ENCODE measurements at places on chromosomes 16 and 17.

DNA sequence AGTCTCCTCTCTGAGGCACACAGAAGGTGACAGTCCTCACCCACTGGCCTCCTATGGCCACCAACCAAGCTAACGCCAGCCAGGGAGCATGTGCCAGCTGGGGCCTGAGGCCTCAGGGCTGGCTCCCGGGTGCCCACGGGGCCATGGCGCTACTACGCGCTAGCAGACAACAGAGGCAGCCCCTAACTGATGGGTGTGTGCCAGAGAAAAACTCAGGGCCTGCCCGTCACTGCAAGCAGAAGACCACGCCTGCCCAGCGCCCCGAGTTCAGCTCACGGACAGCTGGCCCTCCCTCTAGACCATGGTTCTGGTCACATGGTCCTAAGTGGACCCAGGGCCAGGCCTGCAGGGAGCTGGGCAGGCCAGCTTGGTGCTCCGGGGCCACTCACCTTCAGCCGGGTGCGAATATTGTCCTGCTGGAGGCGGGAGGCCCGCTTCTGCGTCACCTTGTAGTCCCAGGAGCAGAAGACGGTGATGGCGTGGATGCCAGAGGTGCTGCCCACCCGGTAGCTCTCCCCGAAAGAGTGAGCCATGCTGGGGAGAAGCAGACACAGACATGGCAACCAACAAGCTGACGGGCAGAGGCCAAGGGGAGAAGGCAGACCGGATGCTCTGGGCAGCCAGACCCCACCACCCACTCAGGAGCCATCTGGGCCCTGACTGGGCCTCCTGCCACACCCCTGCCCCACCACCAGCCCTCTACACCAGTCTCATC lies 6.2 kb downstream of the TMC6 start:
- DNase-seq = no peak

- DNase-seq = no peak
These were observed 95.5 kb downstream of the SDK2 start for GRCh38 chr17:73548620-73549311.

- DNase-seq = no peak
These were observed 30.1 kb upstream of the MED9 start for GRCh38 chr17:17446666-17447155.

DNA sequence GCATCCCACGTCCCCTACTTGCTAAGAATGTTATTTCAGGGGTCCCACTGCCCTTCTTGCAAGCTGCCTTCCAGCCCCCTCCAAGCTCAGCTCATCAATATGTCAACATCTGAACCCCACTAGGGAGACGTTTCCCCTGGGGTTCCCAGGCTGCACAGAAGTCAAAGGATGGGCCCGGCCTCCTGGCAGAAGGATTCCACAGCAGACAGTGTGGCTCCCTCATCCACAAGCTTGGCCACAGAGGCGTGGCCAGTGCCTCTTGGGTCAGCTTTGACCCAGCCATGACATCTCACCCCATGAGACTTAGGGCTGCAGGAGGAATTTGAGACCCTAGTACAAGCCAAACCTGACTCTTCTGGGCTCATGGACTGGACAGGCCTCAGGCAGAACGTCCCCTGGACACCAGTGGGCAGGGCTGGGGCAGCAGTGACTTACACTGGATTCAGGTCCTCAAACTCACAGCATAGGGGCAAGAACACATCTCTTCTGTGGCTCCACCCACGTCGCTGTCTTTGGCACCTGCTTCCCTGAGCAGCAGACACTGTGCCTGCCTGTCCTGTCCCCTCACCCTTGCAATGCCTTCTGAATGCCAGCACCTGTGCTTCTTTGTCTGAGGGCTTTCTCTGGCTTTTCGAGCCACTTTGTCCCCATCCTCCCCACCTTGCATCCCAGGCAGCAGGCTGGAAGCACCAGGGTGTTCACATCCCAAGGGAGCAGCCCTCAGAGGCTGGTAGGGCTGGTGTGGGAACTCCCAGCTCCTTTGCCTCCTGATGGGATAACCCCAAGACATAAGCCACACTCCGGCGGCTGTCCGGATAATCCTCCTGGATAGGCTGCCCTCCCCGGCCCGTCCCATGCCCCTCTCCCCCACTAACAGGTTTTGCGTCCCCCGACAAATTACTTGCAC lies 56.0 kb upstream of the ENPP7 start:
- no peak for DNase-seq

- DNase-seq = no peak
These were observed 24.3 kb downstream of the TK2 start for GRCh38 chr16:66525396-66526180.

DNA sequence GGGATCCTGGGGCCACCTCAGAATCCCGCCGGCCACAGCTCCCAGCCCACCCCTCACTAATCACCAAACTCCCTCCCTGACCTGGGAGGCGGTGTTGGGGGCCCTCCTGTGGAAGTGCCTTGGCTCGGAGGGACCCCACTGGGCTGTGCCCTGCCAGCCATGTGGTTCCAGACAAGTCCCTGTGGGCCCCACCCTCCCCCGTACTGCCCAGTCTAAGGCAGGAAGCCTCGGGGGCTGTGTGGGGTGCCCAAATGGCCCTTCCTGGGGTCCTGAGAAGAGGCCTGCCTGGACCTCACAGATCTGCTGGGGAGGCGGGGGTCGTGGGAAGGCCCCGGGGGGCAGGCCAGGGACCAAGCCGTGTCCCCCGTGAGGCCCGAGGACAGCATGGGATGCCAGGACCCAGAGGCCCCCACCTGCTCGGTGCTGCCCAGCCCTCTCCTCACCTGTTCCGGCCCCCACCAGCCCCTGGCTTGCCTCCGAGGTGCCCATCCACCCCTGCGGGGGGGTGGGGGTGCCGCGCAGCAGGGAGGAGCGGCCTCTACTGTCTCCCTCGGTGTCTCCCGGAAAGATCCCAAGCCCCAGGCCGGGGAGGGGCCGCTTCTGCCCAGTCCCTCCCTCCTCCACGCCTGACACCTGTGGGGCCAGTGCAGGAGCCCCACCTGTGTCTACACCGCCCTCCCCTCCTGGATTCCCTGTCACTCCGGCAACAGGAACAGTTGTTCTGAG lies 9.3 kb upstream of the KREMEN2 start:
- DNase-seq = no peak

GRCh38 chr17:40022497-40022896 lies 7.3 kb downstream of the CSF3 start:
- DNase-seq = no peak

DNA sequence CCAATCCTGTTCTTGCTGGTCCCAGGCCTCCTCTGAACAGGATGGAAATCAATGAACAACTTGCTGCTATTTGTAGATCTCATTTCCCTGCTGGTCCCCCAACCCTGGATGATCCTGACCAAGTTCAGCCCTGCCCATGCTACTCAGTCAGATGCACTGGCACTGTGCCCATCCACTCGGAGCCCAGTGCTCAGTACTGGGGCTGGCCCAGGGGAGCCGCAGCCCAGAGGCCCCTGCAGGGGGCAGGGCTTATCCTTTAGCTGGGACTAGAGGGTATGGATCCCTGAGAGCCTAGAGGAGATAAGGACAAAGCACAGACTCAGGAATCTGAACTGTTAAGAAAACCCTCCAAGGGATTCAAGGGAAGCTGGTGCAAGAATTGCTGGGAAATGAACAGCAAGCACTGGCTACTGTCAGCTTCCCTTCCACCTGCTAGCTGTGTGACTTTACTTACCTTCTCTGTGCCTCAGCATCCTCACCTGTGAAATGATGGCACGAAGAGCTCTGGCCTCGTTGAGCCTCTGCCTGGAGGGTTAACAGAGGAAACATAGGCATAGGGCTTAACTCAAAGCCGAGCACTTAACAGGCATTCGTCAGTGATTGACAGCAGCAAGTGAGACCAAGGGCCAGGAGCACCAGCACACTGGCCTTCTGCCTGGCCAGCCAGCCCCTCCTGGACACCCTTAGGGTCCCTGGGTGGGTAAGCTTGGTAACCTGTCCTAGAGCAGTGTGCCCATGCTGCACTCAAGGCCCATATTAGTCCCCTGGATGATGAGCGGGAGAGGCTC lies 29.8 kb upstream of the C1QL1 start:
- no peak for DNase-seq

GRCh38 chr17:20706751-20707373 lies 127.3 kb downstream of the CDRT15L2 start:
- DNase-seq = no peak

DNA sequence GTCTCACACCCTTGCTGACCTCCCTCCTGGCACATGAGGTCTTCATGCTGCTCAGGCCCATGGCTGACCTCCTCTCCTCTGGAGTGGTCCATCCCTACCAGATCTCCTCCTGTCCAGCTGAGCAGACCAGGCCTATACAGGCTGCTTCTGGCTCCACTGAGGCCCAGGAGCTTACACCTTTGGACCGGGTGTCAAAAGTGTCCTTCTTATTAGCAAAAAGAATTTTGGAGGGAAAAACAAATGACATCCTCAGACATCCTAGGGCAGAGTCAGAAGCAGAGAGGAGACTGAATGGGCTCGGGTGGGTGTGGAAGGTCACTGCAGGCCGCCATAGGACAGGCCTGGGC lies 38.1 kb downstream of the WSB1 start:
- no peak for DNase-seq

GRCh38 chr16:81546781-81547180 lies 102.2 kb downstream of the CMIP start:
- no peak for DNase-seq

GRCh38 chr17:61444075-61444474 lies 8.1 kb upstream of the TBX4 start:
- peak; percentile 35 for DNase-seq

GRCh38 chr16:27436921-27437650 lies 35.1 kb downstream of the IL21R start:
- no peak for DNase-seq

- no peak for DNase-seq
These were observed 50.1 kb upstream of the DDX52 start for GRCh38 chr17:37693328-37693727.

DNA sequence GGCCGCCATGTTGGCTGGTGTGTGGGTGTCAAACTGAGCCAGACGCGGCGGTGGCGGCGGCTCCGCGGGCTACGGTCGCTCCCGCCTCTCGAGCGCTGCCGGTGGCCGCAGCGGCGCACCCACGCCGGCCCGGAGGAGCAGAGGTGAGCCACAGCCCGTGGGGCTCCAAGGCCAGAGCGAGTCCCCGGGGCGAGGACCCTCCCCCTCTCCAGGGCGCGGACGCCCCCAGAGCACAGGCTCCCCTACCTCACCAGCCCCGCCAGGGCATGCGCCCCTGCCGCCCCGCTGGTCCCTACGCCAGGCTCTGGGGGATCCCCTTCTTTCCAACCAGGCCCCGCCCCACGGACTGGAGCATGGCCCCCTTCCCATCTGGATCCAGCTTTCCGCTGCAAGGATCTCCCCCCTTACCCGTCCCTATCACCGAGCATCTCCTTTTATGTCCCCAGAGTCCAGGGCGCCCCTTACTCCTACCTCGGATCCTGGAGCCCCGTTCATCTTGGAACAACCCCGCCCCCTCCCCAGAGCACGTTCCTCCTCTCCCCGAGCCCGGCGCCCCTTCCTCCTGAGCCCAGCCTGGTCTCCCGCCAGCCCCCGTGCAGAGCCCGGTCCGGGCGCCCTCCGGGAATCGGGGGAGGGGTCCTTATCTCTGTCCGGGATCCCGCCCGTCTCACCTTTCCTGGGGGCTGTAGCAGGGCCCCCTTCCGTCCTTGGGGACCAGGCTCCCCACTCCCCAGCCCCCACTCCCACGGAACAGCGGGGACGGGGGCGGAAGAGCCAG lies 412 bp downstream of the EPN2 start:
- DNase-seq = peak; percentile 61

GRCh38 chr17:20103454-20104446 lies 94.6 kb downstream of the SPECC1 start:
- DNase-seq = peak; percentile 60

DNA sequence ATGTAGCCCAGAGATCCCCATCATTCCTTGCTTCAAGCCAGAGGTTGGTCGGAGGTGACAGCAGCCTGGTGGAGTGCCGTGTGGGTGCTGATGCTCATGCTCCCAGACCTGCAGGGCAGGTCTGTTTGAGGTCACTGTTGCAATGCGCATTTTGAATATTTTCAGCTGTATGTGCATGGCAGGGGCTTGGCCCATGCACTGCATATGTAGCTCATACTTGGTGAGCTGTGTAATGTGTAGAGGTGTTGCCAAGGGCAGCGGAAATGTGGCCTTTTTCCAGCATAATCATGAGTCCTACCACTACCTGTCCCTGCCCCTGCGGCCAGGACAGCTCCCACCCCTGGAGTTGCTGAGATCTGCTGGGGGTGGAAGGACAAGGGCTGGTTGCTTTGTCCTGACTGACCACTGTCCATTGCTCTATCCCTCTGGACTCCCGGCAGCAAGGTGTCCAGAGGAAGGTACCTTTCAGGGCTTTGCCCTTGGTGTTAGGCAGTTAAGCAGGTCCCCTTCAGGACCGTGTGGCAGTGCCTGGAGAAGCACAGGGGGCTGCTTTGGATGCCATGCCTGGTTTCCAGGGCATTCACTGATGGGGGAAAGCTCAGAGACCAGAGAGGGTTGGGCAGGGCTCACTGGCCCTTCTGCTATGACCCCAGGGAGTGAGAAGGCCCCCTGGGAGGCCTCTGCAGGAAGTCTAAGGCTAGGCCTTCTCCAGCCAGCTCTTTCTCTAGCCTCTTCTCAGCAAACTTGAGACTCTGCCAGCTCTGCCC lies 215.2 kb downstream of the NTN1 start:
- DNase-seq = peak; percentile 51

GRCh38 chr16:53950677-53951076 lies 246.7 kb downstream of the FTO start:
- no peak for DNase-seq

DNA sequence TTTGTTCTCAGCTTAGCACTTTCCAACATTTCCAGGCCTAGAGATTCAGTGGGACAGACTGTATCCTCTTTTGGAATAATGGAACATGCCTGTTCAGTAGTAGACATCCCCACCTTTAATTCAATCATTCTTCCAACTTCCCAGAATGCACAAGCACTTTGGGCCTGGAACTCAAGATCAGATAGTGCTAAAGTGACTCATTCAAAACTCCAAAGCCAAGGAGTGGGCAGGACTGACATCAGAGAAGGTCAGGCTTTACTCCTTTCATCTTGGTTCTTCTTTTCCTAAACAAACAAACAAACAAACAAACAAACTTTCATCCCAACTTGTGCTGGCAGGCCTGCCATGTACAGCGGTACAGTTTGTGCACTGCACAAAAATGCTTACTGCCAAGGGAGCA lies 172.0 kb downstream of the AXIN2 start:
- no peak for DNase-seq

- DNase-seq = no peak
These were observed 526 bp downstream of the MRPS23 start for GRCh38 chr17:57849163-57849873.

DNA sequence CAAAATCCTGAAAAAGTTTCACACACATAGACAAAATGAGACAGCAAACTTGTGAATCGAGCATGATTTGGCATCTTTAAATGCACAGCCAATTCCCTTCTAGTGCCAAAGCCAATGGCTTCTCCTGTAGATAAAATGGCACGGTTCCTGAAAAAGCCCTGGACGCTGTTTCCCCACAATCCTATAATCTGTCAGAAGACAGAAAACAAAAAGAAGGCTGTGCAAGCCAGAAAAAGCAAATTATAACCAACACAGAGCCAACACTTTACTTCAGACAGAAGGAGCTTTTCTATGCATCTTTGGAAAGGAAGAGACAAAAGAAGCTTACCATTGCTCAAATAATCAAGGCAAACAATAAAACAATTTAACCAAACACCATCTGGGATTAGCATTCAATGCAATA lies 23.8 kb downstream of the FAM222B start:
- no peak for DNase-seq

- no peak for DNase-seq
These were observed 28.8 kb upstream of the ABCC11 start for GRCh38 chr16:48276102-48276501.
